Liver (tissue), 10 donors: ENCODE measurements at places on chromosomes 3 and 15. TPM values are rescaled to one million over a fixed set of nuclear protein-coding genes. Genes with fewer than 3 reads are reported as not detected.
A peak's percentile ranks its signal among the peaks of the same experiment; 100 is the strongest.

- no peak for DNase-seq
- no peaks in the 10 kb centered on the region for H3K36me3 ChIP-seq
- H3K4me3 ChIP-seq = no peak overlapping the region
- H3K4me1 ChIP-seq = no peaks in the 10 kb centered on the region
- H3K27me3 ChIP-seq = no peaks in the 10 kb centered on the region
Measured at GRCh38 chr3:71893122-71893521, 108.2 kb upstream of the PROK2 start.

DNA sequence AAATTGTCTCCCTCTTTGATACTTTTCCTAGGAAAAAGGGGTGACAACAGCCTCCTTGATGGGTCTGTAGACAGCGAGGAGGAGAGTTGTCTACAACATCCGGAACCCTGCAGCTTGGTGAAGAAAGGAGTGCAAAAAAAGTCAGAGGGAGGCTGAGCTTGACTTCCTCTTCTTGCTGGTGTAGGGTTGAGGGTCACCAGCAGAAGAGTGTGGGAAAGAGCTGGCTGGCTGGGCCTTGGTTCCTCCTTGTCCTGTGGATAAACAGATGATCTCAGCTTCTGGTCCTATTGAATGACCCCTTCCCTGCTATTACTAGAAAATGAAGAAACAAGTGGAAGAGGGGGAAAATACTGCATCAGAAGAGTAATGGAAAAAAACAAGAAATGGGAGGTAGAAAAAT lies 20.4 kb downstream of the SLC7A14 start:
- H3K4me1 ChIP-seq = no peaks in the 10 kb centered on the region
- no peaks in the 10 kb centered on the region for H3K27me3 ChIP-seq
- no peak for DNase-seq
- H3K27ac ChIP-seq = no peak overlapping the region
- H3K4me3 ChIP-seq = no peak overlapping the region

DNA sequence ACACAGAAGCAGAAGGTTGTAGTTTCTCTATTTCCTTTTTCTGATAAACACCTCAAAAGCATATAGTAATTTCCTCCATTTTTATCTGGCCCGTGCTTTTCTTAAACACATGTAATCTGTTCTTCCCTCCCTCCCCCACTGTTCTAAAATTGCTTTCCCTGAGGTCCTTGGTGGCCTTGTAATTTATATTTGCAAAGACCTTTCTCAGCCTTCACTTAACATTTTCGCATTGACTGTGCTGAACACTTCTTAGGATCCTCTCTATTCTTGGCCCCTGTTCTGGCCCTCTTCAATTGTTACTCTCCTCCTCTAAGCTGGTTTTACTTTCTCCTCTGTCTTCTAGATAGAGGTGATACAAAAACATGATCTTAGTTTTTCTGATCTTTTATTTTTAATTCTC lies 28.3 kb downstream of the GAP43 start:
- H3K27ac ChIP-seq = no peak overlapping the region
- H3K36me3 ChIP-seq = no peaks in the 10 kb centered on the region
- no peak overlapping the region for H3K4me3 ChIP-seq

GRCh38 chr3:55164876-55165275 lies 237.0 kb upstream of the LRTM1 start:
- H3K36me3 ChIP-seq = no peaks in the 10 kb centered on the region
- H3K27ac ChIP-seq = no peak overlapping the region
- H3K27me3 ChIP-seq = no peaks in the 10 kb centered on the region

DNA sequence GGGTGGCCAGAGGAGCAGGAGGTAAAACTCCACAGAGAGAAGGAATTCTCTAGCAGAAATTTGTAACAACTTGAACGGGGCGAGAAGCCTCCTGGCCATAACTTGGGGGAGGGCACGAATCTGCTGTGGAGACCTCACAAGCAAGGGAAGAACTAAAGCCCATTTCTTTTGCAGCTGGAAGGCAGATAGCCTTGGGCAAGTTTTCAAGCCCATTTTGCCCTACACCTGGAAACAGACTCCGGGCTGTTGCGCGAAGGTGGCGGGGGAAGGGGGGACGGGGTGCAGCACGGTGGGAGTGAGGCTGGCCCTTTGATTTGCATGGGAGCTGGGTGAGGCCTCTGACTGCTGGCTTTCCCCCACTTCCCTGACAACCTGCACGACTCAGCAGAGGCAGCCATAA lies 168.8 kb downstream of the MEGF11 start:
- H3K27me3 ChIP-seq = no peaks in the 10 kb centered on the region
- no peaks in the 10 kb centered on the region for H3K36me3 ChIP-seq
- DNase-seq = no peak
- no peaks in the 10 kb centered on the region for H3K4me1 ChIP-seq
- no peak overlapping the region for H3K27ac ChIP-seq

DNA sequence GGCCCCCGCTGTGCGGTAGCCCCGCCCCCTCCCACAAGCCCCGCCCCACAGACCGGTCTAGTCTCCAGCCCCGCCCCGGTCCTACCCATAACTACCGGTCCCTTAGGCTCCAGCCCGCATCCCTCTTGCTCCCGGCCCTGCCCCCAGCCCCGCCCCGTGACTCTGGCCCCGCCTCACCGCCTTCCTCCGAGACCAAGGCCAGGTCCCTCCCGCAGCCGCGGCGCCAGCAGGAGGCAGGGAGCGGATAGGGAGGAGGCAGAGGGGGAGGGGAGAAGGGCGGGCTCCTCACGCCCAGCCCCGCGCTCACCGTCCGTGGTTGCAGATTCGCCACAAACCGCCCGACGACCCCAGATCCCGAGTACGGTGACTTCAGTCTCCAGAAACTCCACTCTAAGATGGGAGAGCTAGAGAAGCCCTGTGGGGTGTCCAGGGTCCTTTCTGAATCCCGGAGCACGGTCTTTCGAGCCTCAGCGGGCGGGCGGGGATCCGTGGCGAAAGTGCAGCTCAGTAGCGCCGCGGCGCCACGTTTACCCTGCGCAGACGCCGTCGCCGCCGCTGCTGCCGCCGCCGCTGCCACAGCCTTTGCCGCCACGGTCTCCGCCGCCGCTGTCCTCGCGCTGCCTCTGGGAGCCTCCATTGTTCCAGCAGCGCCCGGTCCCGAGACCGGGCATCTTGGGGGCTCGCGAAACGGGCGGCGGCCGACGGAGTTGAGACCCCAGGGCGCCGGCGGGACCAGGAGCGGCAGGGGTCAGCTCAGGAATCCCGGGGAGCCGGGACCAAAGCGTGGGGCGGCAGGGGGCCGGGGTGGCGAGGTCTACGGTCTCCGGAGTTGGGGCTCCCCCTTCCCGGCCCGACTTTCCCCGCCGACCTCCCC lies at the start of gene BRPF1:
BRPF1 (plus strand) TSS at position 530 of the 874 bp plus-strand sequence. CDS start 2,406 bp downstream, outside the sequence.
- H3K4me3 ChIP-seq = peak within 1 kb of the TSS; percentile 84
- H3K4me1 ChIP-seq = peaks cover 17% of the 10 kb centered on the region
- H3K36me3 ChIP-seq = peaks cover 5% of the 10 kb centered on the region

- no peaks in the 10 kb centered on the region for H3K27me3 ChIP-seq
- no peak for DNase-seq
- H3K4me3 ChIP-seq = no peak overlapping the region
- H3K4me1 ChIP-seq = peaks cover 4% of the 10 kb centered on the region
Measured at GRCh38 chr3:130901463-130902204, 7.8 kb downstream of the ATP2C1 start.

GRCh38 chr3:139302084-139302800 lies 41.6 kb upstream of the MRPS22 start:
- DNase-seq = no peak
- H3K36me3 ChIP-seq = no peaks in the 10 kb centered on the region
- no peak overlapping the region for H3K27ac ChIP-seq
- no peaks in the 10 kb centered on the region for H3K27me3 ChIP-seq

DNA sequence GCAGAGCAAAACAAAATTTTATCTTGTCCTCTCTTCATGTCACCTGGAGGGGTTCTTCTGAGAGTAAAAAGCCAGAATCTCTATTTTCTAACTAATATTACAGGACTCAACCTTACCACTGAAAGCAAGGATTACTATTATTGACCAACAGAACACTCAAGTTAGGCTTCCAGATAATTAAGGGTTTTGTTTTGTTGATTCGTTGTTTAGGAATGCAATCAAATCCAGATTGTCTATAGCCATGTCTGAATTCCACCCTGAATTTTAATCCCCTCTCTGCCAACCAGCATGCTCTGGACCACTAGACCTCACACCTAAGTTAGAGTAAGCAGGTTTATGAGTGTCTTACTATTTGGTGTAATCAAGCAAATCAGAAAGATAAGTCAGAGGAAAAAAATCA lies 90.7 kb downstream of the PEAK1 start:
- no peak overlapping the region for H3K27ac ChIP-seq
- H3K27me3 ChIP-seq = no peaks in the 10 kb centered on the region
- H3K4me3 ChIP-seq = no peak overlapping the region
- no peaks in the 10 kb centered on the region for H3K36me3 ChIP-seq

Gene MANF
- total RNA-seq = 28.9 TPM

Gene DCLK3
- total RNA-seq = 0.08 TPM

Gene CLRN1
- not detected for total RNA-seq

Gene SLC2A2
- total RNA-seq = 506 TPM

Gene MITF
- 2.2 TPM for total RNA-seq

Gene FSIP1
- total RNA-seq = 0.09 TPM
